Activated CD8-positive, alpha-beta T cell treated with anti-CD3 and anti-CD28 coated beads for 36 hours (primary cell): ENCODE measurements at places on chromosomes 12 and 14. TPM values are rescaled to one million over a fixed set of nuclear protein-coding genes. Genes with fewer than 3 reads are reported as not detected.

DNA sequence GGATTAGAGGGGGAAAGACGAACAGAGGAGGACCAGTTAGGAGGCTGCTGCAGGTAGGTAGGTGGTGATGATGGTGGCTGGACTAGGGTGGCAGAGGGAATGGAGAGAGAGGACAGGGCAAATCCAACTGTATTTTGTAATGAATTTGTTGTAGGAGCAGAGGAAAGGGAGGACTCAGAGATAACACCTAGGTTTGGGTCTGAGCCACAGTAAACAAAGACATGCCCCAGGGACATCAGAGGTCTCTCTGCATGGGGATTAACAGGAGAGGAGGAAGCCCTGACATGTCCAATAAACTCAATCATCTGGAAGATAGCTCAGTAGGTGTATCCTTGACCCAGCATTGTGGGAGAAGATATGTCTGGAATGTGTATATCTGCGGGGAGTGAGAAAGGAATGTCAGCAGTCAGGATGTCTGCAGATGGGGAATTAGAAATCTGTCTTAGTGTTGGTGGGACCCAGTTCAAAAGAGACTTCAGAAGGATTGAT is 4.7 kb upstream of the SLC48A1 start:
- DNase-seq: no peak

DNA sequence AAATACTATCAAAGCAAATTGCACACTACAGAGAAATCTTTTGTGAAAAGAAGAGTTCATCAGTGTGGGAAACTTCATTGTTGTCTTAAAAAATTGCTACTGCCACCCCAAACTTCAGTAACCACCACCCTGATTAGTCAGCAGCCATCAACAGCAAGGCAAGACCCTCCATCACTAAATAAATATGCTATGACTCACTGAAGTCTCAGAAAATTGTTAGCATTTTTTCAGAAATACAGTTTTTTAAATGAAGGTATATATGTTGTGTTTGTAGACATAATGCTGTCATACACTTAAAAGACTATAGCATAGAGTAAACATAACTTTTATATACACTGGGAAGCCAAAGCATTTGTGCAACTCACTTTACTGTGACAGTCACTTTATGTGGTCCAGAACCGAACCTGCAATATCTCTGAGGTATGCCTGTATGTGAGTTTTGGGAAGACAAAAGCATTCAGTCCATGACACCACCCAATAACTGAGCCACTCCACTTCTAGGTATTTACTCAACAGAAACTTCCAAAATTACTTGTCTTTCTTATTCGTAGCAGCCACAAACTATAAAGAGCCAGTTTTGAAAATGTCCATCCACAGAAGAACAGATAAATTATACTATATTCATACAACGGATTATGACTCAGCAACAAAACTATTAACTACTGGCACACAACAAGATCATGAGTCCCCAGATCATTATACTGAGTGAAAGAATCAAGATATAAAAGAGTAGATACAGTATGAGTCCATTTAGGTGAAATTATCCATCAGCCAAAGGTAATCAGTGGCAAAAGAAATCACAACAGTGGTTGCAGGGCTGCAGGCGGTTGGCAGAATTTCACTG is 649.6 kb downstream of the BCL11B start:
- DNase-seq: no peak

GRCh38 chr14:92472860-92473259 is 40.7 kb upstream of the RIN3 start:
- no peak for DNase-seq

DNA sequence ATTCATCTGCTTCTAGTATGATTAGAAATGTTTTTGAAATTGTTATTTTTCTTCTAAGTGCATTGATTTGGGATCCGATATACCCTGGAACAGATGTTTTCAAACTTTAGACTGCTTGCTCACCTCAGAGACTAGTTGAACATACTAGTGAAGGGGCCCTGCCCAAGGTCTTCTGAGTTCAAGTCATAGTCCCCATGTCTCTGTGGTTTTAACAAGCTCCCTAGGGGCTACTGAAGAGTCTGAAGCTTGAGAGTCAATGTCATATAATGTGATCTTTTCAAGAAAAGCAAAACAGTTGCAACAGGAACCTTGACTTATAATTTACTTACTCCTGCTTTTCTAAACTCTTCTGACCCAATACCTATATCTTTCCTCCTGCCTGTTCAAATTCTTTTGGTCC is 7.5 kb upstream of the UBE2N start:
- DNase-seq: no peak

DNA sequence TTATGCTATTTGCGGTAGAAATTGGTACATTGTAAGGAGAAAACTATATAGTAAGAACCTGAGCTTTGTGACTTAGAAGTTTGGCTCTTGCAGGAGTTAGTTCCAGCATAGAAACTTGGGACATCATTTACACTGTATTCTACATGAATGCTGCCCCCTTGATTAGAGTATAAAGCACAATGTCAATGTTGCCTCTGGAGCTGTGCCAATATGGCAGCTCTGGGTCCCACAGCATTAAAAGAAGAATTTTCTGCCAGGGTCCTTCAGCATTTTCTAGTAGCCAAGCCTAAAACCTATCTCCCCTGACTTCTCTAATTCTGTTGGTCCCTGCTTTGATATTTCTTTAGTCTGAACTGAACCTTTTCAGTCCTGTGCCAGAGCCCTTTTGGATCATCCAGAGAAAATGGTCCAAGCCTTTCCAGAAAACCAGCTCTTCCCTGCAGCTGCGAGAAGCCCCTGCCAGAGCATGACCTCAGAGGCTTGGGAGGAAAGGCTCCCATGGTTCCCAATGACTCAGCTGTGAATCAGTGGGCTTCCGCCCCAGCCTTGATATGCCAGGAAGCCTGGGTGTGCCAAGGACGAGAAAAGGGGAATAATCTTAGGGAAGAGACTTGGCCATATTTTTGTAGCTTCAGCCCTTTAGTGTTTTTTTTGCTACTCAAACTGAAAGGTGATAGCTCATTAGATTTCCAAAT is 43.2 kb downstream of the PLEKHG7 start:
- DNase-seq: no peak

DNA sequence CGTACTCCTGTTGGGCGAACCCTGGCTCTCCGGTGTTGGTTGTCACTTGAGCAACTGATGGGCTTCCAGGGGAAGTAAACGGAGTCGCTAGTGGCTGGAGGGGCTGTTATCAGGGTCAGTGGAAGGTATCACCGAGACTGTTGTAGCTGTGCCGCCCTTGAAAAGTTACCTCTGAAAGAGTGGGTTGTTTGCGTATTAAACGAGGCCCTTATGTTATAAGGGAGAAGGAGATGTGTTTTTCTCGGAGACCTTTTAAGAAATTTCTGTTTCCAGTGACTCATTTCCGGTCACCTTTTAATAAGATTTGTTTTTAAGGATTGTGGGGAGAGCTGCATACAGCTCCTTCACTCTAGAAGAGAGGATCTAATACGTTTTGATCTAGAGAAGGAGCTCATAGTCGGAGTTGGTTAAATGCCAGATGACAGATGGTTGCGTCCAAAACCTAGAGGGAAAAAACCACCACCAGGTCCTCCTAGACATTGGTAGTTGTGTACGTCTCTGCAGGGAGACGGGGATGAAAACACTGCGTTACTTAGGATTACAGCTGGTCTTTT is 750 bp upstream of the DBX2 start:
- DNase-seq: no peak

GRCh38 chr12:56206452-56207166 is 15.1 kb downstream of the RNF41 start:
- peak; percentile 67 for DNase-seq

- no peak for DNase-seq
Observed at GRCh38 chr12:67661311-67662021, 12.9 kb downstream of the DYRK2 start.

DNA sequence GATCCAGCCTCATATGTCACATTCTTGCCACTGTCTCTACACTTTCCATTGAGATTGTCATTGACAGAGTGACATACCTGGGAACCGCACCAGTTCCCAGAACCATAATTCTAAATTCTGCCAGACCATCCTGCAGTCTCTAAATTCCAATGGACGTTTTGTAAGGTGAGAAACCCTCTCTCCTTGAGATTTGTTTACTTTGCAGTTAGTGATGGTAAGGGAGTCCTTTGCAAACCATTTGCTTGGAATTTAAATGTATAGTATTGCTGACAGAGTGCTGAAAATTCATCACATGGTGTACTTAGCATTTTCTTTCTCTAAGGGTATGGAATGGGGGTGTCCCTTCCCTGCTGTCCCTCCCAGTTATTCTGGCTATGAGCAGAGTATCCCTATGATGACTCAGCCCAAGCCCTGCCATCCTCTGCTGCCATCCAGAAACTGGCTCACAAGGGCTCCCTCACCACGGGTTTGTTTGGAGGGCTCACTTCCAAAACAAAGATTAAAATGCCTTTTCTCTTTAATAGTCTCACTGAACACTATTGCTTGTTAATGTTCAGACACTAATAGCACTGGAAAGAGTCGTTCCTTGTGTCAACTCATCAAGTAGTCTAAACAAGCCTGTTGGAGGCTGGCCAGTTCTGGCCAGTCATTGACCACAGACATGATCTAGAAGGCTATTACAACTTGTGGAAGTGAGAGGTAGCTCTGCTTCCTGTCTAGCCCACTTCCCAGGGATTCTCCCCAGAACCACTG is 129.0 kb upstream of the HMGA2 start:
- no peak for DNase-seq

- no peak for DNase-seq
Observed at GRCh38 chr12:53567961-53568808, 58.0 kb downstream of the ATF7 start.

- no peak for DNase-seq
Observed at GRCh38 chr12:52876372-52876771, 27.6 kb upstream of the KRT78 start.

DNA sequence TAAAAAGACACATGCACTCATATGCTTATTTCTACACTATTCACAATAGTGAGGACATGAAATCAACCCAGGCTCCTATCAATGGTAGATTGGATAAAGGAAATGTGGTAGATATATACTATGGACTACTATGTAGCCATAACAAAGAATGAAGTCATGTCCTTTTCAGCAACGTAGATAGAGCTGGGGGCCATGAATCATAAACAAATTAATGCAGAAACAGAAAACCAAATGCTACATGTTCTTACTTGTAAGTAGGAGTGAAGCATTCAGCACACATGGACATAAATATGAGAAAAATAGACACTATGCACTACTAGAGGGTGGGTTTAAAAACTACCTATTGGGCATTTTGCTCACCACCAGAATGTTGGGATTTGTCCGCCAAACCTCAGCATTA is 278.0 kb upstream of the MIS18BP1 start:
- no peak for DNase-seq

DNA sequence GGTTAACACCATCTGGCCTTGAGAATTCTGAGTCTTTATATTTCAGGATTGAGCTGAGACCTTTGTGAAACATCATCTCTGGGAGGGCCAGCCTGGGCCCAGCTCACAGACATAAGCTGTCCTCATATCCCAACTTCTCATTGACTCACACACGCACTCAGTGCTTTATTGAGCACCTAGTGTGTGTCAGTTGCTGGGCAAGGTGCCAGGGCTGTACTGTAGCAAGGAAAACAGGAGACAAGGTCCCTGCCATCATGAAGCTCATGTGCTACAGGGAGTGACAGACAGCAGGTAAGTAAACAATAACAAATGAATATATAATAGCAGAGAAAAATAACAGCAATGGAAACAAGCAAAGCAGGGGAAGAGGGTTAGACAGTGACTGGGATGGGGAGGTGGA is 30.5 kb upstream of the CCDC63 start:
- DNase-seq: no peak

DNA sequence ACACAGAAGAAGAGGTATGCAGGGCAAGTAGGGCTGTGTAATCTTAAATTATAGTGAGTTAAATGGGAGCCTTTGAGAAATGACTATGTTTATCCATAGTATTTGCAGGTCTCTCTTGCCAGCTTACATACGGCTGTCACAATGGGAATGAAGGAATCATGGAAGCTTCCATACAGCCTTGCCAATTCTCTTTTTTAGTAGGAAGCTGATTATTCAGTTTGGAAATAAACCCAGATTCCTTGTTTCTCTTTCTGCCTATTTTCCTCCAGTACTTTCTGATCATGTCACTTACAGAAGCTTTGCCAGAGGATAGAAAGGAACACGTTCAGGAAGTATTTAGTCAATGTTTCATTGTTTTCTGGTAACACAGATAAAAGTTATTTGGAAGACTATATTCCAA is 217.4 kb upstream of the DIO2 start:
- DNase-seq: no peak

GRCh38 chr12:118925826-118926225 is 55.5 kb upstream of the SRRM4 start:
- no peak for DNase-seq

- no peak for DNase-seq
Observed at GRCh38 chr14:100498068-100498467, 89.1 kb downstream of the BEGAIN start.

DNA sequence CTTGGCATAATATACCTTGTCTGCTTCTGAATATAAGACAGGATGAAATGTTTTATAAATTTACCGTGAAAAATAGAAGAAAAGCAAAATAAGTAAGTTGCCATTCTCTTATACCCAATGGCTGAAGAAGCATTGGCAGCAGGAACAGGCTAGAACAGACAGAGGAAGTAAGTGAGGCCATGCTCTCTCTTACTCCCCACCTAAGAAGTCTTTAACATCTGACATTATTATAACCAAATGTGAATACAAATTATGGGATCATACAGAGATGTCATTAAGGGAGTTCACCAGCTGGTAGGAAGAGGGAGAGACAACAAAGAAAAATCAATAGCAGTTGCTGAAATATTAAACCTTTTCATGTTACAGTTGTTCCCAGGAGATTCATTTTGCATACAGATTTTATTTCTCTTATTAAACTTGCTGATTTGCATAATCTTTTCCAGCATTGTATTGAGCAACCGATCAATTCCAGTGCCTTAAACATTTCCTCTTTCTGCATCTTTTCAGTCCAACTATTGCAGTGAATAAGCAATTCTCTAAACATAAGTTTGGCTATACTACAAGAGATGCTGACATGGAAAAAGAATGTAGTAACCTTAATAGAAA is 270.6 kb downstream of the SLC6A15 start:
- DNase-seq: no peak

GRCh38 chr14:53615252-53615651 is 341.4 kb downstream of the BMP4 start:
- no peak for DNase-seq

- no peak for DNase-seq
Observed at GRCh38 chr12:46903058-46903457, 77.3 kb upstream of the SLC38A4 start.

DNA sequence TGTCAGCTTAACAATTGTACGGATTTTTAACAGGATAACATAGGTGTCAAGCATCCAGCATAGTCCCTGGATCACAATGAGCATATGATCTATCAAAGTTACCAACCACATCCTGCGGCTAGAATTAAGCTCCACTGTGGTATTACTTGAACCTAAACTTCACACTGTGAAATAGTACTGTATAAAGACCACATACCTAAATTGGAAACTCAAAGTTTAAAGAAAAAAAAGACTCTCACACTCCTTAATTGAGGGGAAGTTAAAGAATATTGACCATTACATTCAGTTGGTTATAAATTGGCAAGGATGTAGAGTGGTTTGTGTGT is 133.0 kb upstream of the PZP start:
- peak; percentile 10 for DNase-seq

- no peak for DNase-seq
Observed at GRCh38 chr12:32995623-32996022, 99.0 kb upstream of the PKP2 start.

Gene CD163
- total RNA-seq: not detected

Gene COQ10A
- 9.6 TPM for total RNA-seq

Gene APOLD1
- total RNA-seq: 6.3 TPM

Gene RIN3
- 62.4 TPM for total RNA-seq

Gene FOXN4
- not detected for total RNA-seq

Gene IRAK3
- total RNA-seq: 0.31 TPM

Gene ADAMTS20
- total RNA-seq: not detected

Gene C3AR1
- total RNA-seq: 1.1 TPM

Gene CNPY2
- total RNA-seq: 81.0 TPM

Gene DTX1
- 3.4 TPM for total RNA-seq

Gene KRT72
- total RNA-seq: 0.32 TPM

Gene AMDHD1
- total RNA-seq: 1.1 TPM

Gene OR11H12
- total RNA-seq: not detected
